ENCODE measurements at places on chromosomes 5 and 9.

- no peak for DNase-seq
Measured at GRCh38 chr5:13746026-13746425, 198.5 kb downstream of the DNAH5 start.

DNA sequence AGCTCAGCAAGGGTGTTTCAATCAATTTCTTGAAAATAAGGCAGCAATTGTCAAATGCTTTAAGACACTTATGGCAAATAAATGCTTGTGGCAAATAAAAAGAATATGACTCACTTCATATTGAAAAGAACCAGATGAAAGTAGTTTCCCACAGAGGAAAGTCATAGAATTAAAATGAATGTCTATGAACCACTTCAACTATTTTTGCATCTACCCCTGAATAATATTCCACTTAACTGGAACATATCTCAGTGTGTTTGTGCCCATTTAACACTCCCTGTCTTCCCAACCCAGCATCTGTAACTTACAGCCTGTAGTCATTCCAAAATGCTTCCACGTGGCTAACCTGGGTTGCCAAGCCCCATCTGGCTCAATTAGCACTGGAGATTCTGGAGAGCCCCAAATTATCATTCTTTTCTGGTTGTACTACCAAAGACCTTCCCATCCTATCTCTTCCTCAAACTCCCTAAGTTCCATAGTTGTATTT is 84.7 kb downstream of the FEM1C start:
- DNase-seq = no peak

DNA sequence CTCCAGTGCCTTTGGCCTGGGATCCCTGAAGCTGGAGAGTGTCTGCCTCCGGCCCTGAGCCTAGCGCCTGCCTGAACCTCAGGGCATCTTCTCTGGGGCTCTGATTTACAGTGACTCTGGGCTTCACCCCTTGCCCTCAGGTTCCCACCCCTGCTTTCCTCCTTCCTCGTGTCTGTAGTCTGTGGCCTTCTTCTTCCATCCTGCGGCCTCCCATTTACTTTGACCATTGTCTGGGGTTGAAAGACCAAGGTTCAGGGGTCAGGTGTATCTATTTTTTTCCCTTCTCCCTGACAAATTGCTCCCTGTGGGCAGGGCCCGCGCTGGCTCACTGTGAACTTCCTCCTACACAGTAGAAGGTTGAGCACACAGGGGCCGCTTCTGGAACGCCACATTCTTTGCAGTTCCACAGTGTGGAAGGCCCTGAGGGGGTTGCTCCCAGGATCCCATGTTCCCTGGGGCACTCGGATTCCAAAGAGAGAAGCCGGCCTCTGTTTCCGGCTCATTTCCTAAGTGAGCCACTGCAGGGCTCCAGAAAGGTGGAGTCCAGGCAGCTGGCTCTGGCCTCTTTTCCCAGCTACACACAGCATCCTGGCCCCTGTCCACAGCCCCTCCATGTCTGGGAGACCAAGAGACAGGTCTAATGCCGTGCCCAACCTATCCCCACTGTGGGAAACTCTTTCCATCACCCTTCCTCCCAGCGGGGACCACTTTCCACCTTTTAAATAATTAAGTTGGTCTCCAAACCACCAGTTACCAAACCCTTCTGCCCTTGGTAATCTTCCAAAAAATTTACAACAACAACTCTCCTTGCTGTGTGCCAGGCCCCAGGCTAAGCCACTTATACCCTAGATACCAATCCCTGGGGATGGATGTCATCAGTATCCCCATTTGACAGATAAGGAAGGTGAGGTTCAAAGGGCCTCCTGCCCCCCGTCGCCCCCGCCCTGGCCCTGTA is 140.3 kb upstream of the IER5L start:
- no peak for DNase-seq

- no peak for DNase-seq
Measured at GRCh38 chr5:81187885-81188284, 45.2 kb upstream of the CKMT2 start.

GRCh38 chr5:10343486-10343885 is 10.0 kb upstream of the MARCHF6 start:
- DNase-seq = no peak

DNA sequence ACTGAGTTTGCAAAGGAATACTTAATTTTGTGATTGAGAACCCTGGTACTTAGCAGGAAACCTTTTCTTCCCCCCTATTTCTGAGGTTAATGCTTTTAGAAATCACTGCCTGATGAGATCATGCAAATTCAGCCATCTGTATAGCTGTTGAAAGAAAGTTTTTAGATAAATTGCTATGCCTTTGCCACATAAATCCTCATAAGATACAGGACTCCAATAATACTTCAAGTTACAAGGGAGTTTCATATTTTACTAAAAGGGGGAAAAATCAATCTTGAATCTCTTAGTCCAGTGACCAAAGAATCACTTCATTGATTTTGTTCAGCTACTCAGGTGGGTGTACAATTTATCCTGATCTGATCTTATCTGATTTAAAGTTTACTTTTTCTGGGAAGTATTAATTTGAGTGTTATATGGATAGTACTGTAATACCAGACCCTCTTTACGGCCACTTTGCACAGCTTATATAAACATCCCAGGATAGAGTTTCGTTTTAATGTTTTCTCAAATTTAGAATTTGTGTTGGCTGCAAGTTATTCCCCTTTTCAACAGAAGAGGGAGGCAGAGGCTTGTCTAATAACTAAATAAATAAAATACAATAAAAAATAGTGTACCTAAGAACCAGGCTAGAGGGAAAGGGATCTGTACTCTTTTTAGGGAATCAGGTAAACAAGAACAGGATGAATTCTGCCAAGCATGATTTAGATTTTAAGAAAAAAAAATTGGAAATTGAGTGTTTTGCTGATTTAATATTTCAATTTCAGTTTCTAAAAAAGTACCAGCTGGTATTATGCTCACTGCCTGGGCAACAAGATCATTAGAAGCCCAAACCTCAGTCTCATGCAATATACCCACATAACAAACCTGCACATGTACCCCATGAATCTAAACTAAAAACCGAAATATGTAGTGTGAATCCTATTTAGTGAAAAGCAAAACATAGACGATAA is 69.1 kb downstream of the PSAT1 start:
- DNase-seq = no peak

GRCh38 chr5:54835647-54836046 is 149.7 kb downstream of the ESM1 start:
- DNase-seq = no peak

DNA sequence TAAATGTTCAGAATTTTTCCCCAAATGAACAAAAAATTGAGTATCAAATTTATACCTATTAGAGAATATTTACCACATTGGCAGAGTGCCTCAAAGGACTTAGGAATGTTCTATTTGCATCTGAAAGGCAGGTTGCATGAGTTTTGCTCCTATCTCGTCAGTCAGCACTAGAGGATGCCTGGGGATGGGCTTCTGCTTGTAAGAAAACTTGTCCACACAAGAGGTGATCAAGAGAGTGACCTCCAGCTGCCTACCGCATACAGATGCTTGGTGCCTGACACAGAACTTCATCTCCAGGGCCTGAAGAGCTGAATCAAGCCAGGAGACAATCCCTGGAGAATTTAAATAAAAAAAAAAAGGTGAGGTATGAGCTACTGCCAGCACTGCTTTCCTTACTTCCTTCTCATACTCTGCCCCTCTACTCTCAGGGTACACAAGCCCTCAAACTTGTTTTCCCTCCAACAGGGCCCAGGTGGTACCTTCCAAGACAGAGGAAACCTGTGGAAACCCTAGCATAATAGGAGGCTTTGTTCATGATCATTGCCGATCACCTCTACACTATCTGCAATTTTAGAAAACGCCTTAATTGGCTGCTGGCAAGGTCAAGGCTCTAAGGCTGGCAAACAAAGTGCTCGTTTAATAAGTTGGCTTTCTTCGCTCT is 166.6 kb downstream of the ELAVL2 start:
- no peak for DNase-seq

GRCh38 chr5:178123094-178123965 is 7.5 kb upstream of the RMND5B start:
- DNase-seq = no peak

DNA sequence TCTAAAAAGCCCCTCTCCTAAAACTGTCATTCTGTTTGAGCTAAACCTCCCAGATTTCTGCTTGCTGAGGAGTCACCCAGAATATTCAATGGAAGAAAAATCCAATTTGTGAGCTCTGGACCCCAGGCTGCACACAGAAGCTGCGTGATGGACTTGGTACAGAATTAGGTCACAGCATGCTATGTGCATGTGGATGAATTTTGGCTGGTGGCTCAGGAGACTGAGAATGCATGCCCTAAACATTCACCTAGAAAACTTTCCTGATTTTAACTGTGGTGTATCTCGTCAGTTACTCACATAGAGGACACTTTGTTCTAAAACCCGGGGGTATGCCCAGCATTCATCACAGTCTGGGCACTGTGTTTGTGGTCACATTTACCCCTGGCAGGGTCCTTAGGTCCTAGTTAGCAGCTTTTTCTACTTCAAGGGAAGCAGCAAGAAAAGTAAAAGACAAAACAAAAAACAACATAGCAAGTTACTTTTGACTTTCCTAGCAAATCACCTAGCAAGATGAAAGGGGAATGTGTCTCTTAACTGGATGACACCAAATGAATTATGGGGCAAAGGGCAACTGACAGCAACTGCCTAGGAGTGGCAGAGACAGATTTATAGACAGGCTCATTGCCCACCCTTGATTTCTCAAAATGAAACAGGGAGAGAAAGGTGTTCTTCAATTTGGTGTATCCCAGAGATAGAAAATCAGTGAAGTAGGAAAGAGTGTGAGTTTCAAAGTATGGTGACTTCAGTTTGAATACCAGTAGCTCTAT is 8.3 kb upstream of the SHROOM1 start:
- DNase-seq = no peak

- DNase-seq = no peak
Measured at GRCh38 chr5:87020099-87020934, 247.4 kb upstream of the RASA1 start.

GRCh38 chr9:82781921-82782392 is 281.0 kb downstream of the RASEF start:
- DNase-seq = no peak

DNA sequence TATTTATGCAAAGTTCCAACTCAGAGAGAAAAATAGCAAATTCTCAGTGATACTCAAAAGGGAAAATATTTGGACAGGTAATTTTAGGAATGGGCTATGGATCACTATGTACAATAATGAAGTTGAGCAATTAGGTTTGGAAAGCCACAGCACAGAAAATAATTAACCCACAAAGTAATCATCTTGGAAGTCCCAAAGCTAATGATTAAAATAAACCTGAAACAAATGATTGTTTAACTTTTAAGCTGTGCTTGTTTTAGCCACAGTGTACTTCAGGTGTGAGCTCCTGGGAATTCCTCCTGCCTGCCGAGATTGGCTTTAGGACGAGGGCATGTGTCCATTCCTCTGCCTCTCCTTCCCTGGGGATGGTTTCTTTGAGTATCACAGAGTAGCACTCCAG is 403.9 kb downstream of the ZSWIM6 start:
- no peak for DNase-seq

DNA sequence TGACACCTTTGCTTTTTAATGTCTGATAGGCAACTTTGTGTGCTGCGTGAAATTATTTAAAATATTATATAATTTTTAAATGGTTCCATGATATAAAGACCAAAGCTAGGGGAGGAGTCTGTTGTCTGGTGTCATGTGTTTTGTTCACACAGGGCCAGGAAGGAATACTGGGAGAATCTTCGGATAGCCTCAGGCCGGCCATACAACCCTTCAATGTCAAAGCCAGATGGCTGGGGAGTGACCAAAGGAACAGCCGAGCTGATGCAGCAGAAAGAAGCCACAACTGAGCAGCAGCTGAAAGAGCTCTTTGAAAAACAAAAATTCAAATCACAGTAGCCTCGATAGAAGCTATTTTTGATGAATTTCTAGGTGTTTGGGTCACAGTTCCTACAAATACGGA is 19.2 kb downstream of the BHMT start:
- no peak for DNase-seq

DNA sequence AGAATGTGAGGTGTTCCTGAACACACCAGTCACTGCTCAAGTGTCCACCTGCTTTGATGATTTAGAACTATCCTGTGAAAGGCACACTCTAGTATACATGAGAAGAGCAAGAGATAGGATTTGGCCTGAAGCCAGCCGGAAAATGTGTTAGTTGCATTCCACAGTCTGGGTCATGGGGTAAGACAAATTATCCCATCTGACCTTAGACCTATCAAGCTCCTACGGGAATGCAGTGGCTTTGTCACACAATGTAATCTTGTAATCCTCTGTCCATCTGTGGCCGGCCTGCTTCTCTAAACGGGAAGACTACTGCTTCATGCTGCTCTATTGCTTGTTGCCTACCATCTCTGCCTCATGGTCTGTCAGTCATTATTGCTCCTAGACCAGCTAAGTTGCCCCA is 92.4 kb upstream of the PRRC1 start:
- no peak for DNase-seq

DNA sequence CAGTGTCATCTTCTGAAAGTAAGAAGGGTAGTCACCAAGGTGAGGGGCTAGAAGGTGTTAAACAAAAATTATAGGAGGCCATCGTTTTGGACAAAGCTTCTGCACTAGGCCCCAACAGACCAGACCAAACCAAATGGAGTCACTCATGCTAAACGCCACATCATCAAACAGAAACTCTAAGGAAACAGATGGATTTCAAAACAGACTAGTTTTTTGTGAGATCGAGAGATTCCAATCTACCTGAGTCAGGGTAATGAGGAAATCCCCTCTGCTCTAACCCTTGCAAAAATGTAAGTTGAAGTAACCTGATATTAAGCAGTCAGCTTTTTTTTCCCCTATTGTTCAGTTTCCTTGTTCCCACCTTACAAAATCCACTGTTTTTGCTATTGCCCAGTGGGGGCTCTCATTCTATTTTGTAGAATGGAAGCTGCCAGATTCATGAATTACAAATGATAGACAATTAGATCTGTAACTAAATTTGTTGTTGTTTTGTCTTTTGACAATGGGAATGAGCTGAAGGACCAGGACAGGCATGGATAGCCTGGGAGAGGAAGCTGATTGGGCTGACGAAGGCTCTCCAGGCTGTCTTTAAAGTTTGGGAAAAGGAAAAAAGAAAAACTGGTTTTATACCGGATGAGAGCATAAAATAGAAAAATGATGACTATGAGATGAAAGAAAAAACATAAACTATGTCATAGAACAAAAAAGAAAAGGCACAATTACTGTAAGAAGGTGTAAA is 94.7 kb upstream of the ADAMTSL1 start:
- DNase-seq = peak; percentile 71

GRCh38 chr9:115164511-115164974 is 46.6 kb upstream of the TNC start:
- DNase-seq = no peak

- peak; percentile 43 for DNase-seq
Measured at GRCh38 chr9:106829666-106830408, 33.1 kb upstream of the ZNF462 start.

GRCh38 chr5:161925960-161926359 is 78.0 kb downstream of the GABRA1 start:
- DNase-seq = no peak

DNA sequence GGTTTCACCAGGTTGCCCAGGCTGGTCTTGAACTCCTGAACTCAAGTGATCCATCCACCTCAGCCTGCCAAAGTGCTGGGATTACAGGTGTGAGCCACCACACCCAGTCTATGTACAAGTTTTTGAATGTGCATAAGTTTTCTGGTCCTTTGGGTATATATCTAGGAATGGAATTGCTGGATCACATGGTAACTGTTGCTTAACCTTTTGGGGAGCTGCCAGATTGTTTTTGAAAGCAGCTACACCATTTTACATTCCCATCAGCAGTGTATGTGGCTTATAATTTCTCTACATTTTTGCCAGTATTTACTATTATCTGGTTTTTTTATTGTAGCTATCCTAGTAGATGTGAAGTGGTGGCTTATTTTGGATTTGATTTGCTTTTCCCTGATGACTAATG is 8.9 kb upstream of the LNPEP start:
- DNase-seq = no peak

- no peak for DNase-seq
Measured at GRCh38 chr5:1467341-1468246, 22.4 kb upstream of the SLC6A3 start.

- no peak for DNase-seq
Measured at GRCh38 chr5:150106674-150107426, 20.5 kb upstream of the CSF1R start.

Data from fibroblast of the conjunctiva (primary cell).